ENCODE measurements at places on chromosomes 11 and 22.

GRCh38 chr22:21857481-21857914 is 9.9 kb downstream of the MAPK1 start:
- DNase-seq, result no peak

- DNase-seq, result no peak
Measured at GRCh38 chr22:49583341-49583740, 244.3 kb downstream of the BRD1 start.

DNA sequence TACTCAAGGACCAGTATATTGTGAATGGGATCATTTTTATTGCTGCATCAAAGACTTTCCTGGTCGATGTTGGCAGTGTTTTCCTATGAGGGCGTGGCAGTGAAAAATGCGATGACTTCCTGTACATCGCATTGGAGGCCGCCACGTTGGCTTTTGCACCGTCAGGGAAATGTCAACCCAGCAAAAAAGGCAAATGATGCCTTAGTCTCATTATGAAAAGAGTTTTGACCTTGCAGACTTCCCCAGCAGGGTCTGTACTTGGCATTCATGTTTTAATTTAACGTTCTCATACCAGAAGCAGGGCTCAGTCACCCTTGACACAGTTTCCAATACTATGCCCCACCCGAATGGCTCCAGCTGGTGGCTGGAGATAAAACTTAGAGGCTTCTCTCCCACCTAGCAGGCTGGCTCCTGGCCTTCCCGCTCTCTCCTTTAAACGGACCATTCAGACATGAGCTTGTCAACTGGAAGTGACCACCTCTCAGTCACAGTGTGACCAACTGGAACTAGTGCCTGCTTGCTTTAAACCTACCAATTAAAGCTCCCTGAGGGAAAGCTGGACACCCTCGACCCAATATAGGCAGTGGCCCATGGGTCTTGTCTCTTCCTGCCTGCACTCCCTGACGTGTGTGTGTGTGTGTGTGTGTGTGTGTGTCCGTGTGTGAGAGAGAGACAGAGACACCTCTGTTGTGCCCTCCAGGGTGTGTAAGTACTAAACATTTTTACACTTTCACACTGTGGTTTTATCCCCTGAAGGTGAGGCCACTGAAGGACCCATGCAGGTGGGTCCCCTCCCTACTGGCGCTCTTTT is 8.7 kb upstream of the GDPD5 start:
- no peak for DNase-seq

GRCh38 chr11:92750794-92751193 is 218.7 kb upstream of the MTNR1B start:
- no peak for DNase-seq

GRCh38 chr11:131998020-131998419 is 627.6 kb downstream of the NTM start:
- DNase-seq, result no peak

GRCh38 chr11:64291752-64292459 is 804 bp downstream of the KCNK4 start:
- no peak for DNase-seq

DNA sequence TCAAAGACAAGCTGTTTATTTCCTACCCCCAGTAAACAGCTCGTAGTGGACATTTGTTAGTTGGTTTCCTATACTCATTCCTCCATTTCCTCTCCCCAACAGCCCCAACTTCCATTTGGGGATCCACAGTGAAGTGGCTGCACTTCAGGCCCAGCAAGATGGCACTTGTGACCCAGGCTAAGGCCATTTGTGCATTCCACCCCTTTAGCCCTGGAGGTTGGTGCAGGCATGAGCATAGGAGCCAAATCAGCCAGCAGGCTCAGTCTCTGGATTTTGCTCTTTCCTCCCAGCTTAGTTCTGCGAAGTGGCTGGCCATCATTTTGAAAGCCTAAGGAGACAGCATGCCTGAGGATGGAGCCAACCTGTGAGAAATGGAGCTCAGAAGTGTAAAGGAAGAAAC is 122.9 kb downstream of the MPPED2 start:
- no peak for DNase-seq

DNA sequence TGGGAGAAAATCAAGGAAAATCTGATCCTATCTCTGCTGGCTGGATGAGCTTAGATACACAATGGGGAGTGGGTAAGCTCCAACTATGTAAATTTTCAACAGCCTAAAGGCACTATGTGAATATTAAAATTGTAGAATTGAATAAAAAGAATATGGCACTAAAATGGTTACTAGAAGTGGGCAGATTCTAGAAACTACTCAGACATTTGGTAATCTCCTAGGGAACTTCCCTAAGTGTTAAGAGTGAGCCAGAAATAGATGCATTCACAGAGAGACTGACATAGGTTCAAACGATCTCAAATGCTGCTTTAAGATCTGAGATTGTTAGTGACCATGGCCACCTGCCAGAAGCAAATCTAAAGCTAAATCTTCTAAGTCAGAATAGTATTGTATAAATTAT is 4.3 kb upstream of the OR52E1 start:
- DNase-seq, result no peak

- DNase-seq, result no peak
Measured at GRCh38 chr11:10887307-10887706, 29.5 kb upstream of the ZBED5 start.
